ENCODE measurements at places on chromosomes 16 and 17. TPM values are rescaled to one million over a fixed set of nuclear protein-coding genes. Genes with fewer than 3 reads are reported as not detected.

DNA sequence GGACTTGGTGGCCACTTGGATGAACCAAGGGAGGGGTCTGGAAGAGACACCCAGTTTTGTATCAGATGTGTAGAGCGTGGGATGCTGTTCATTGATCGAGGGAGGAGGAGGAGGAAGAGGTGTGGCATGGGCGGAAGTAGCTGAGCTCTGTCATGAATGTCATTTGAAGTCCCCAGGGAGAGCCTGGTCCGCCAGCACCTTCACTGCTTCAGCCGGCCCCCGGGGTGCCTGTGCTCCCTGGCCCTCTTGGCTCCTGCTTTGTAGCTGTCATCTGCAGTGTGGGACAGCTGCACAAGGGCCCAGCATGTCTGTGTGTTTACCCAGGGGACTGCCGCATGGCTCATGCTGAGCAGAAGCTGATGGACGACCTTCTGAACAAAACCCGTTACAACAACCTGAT, 75.4 kb upstream of the RBL2 start:
- no peak for DNase-seq

GRCh38 chr17:38724337-38724988, 5.7 kb upstream of the CISD3 start:
- peak; percentile 81 for DNase-seq

DNA sequence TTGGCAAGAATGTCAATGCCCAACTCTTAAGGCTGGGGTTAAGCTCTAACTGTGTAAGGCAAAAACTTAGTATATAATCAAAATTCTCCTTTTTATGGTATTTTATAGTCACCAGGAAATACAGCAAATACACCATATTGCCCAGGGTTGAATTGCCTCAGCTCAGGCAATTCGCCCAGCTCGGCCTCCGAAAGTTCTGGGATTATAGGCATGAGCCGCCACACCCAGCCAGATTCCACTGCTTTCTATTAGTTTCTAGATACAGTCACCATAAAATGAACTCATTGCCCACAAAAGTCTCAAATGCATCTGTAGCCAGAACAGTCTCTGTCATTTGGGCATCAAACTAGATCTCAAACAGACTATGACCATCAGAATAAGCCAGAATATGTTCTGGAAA, 238.7 kb upstream of the TOX3 start:
- DNase-seq = peak; percentile 56

GRCh38 chr17:27346228-27346899, 52.5 kb downstream of the WSB1 start:
- no peak for DNase-seq

DNA sequence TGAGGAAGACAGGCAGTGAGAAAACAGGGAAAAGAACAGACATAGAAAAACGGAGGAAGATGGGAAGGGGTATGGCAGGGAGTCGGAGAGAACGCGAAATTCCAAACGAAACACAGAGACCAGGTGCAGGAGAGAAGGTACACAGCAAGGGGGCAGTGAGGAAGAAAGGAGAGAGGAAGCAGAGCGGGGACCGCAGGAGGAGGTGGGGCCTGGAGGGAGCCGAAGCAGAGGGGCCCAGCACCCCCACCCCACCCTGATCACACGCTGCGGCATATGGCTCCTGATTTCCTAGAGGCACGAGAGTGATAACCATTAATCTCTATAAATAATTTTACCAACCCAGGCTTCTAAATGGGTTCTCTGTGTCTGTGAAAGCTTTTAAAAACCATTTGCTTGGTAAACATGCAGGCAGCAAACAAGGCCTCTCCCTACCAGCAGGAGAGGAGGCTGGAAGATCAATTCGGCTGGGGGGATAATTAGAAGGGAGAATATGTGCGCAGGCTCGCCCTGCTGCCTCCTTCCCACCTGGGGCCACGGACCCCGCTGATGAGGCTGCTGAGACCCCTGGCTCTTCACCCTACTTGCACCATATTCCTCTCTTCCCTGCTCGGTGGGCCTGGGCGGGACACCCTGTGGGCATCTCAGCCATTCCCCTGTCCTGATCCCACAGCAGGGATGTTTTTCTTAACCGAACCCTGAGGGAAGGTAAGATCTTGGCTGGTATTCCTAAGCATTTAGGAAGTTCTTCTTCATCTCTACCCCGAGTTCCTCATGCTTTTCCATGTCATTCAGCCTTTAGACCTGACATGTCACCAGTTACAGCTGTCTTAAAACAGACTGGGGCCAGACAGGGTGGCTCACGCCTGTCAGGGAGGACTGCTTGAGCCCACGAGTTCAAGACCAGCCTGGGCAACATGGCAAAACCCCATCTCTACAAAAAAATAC, 86.7 kb downstream of the TMEM132E start:
- DNase-seq = no peak

- no peak for DNase-seq
Observed at GRCh38 chr17:68847711-68848110, 107.5 kb downstream of the ABCA8 start.

DNA sequence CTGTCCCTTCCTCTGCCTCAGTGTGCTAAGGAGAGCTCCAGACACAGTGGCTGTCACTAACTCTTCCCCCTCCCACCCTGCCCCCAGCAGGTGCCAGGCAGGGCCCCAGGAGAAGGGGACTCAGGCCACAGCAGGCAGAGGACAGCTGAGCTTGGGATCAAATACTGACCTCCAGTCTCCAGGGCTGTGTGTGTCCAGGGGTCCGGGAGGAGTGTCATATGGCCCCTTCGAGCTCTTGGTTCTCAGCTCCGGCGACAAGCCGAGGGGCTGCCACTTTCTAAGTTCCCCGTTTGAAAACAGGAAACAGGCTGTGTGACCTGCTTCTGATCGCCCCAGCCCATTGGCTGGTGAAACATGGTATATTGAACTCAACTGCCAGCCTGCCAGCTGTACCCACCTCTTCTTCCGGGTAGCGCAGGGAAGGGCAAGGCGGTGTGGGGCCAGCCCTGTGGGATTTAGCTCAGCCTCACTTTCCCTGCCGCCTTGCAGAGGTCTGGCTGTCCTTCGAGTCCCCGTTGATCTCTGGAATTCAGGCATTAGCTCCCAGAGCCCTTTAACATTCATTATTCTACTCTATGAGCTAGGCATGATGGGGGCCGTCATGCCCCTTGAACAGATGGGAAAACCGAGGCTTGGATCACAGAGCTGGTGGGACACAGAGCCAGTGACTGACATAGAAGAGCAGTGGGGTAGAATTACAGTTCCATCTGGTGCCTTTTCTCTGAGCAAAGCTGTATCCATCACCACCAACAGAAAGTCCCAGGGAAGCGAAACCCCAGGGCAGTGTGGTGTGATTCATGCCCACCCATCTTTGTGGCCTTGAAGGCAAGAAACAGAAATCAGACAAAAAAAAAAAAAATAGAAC, at the start of gene SNX20:
SNX20 (minus strand) TSS at position 292 of the 865 bp plus-strand sequence. CDS start 3,786 bp downstream, outside the sequence.
- peak; percentile 46 for DNase-seq

DNA sequence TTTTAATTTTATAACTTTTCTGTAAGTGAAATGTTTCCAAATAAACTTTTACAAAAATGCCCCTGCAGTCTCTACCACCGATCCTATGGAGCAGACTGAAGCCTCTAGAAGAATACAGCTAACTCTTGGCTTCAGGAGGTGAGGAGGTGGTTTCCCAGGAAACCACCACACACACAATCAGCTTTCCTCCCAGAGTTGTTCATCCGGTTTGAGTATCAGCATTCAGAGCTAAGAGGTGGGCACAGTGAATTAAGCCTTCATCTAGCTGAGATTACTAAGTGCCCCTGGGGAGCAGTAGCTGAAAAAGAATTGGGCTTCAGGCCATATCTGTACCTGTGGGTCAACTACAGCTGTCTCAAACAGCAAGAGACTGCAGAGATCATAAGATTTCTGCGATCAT, 139.7 kb downstream of the AATF start:
- no peak for DNase-seq

GRCh38 chr16:5188318-5188988, 90.9 kb upstream of the EEF2KMT start:
- no peak for DNase-seq

GRCh38 chr16:56163938-56164337, 27.4 kb upstream of the GNAO1 start:
- no peak for DNase-seq

- DNase-seq = no peak
Observed at GRCh38 chr16:72657791-72658190, 390.1 kb downstream of the ZFHX3 start.

DNA sequence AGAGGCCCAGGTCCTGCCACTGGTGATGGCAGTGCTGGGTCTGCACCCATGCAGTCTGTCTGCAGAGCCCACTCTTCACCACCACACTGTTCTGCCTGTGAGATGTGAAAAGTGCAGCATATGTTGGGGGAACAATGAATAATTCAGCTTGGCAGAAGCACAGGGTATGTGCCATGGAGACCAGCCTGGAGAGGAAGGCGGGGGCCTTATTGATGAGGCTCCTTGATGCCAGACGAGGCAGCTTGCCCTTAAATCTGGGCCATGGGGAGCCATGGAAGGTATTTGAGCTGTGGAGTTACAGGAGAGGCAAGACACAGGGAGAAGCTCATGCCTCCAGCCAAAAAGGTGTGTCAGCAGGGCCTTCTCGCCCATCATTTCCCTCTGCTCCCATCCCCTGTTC, 124.7 kb downstream of the C16orf78 start:
- no peak for DNase-seq

DNA sequence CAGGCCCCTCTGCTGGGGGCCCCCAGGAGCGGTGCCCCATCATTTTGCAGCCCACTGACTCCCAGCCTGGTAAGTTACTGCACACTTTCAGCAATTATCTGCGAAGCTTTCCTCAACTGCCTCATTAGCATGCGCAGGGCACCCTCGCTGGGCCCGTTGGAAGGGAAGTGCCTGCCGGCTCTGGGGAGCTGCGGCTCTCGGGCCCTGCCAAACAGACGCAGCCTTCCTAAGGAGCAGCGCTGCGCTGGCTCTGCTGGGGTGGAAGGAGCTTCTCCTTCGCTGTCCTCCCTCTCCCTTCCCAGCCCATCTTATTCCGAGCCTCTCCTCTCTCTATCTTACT, 71.0 kb downstream of the RBBP6 start:
- DNase-seq = no peak

- no peak for DNase-seq
Observed at GRCh38 chr16:12341423-12341822, 364.9 kb downstream of the SNX29 start.

DNA sequence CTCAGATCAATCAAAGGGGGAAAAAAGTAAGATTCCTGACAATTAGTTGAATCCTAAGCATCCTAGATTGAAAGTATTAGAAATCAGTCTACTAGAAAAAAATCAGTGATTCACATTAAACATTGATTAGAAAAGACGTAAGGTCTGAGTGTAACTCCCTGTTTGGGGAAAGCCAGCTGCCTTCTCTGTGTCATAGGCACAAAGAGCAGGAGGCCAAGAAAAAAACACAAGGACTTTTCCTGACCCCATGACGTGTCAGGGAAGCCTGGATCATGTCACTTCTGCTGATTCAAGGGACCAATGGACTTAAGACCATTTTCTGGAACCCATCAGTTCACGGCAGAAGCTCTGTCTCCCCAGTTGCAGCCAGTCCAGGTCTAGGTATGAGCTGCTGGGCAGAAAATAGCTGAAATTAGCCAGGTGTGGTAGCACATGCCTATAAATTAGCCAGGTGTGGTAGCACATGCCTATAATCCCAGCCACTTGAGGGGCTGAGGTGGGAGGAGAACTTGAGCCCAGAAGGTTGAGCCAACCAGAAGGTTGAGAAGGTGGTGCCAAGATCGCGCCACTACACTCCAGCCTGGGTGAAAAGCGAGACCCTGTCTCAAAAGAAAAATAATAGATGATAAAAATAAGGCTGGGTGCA, 35.9 kb downstream of the RANBP10 start:
- no peak for DNase-seq

DNA sequence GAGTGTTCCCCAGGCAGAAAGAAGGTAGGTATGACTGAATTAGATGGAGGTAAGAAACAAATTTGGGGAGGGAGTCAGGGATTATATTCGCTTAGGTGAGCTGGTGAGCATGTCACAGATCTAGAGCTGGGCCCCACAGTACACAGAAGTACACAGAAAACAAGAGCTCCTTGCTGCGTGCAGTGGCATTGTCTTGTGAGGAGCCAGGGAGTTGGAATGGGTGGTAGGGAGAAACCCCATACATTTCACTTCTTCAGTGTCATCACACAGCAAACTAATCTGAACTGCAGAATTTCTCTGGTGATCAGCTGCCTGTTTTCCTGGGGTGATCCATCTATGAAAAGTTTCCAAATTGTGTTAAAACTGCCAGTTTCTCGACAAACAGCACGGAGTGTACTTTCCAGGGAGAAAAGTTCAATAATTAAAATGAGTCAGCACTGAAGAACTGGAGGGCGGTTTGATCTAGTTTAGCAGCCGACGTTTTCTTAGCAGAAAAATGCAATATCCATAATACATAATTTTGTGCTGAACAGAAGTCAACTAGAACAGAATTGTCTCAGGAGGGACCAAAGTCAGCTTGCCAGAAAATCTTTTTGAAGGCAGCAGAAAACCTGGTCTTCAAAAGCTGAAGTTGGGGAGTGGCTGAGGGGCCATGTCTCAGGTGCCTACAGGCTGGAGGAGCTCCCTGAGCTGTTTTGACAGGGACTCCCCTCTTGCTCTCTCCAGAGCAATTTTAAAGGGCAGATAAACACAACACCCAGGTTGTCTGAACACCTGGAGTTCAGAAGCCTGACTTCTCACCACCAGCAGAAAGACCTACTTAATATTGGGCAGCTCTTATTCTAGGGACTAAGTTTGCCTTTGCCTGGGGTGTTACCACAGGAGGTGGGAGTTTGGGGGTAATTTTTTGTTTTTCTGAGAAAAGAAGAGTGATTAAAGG, 448.6 kb downstream of the CA10 start:
- no peak for DNase-seq

DNA sequence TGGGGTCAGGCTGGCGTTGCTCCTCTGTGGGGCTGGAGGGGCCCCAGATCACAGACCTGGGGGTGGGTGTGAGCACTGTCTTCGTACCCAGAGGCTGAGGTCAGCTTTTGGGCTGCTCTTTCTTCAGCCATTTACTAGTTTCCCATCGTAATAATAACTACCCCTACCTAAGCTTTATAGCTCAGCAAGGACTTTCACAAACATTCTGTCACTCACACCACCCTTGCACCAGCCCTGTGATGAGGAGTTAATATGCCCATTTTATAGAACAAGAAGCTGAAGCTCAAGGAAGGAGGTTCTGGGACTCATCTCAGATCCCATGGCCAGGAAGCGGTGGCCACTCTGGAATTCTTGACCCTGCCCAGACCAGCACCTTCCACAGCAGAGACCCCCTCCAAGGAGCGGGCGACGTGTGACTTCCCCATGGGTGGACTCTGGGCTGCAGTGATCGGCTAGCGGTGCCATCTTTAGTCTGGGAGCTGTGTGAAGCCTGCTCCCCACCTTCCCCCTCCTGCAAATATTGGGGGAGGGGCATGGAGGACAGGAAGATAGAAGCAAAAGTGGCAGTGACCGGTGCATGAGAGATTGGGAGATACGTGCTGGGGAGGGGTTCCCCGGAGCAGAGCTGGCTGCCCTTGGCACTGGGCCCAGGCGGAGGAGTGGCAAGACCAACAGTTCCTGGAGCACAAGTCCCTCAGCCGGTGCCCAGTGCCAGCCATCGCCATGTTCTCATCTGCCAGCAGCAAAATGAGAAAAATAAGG, 81.8 kb upstream of the TOB1 start:
- peak; percentile 93 for DNase-seq

The RNF43 gene
- total RNA-seq = 37.7 TPM

The TBC1D3L gene
- total RNA-seq = 14.1 TPM

The GCGR gene
- total RNA-seq = 0.98 TPM

The NSMCE1 gene
- total RNA-seq = 48.9 TPM

The PTGES3L gene
- 3.8 TPM for total RNA-seq

The CDH1 gene
- total RNA-seq = 284 TPM

The PRR15L gene
- 347 TPM for total RNA-seq

The AFMID gene
- 14.2 TPM for total RNA-seq

The PHLPP2 gene
- 42.0 TPM for total RNA-seq
